Mesenchymal stem cell (in vitro differentiated cells and primary cell): ENCODE measurements at places on chromosomes 16 and 17.

- no peaks in the 10 kb centered on the region for H3K27me3 ChIP-seq
- peaks cover 16% of the 10 kb centered on the region for H3K4me1 ChIP-seq
- peaks cover 20% of the 10 kb centered on the region for H3K36me3 ChIP-seq
- no peak overlapping the region for H3K27ac ChIP-seq
- no peak overlapping the region for H3K4me3 ChIP-seq
Observed at GRCh38 chr17:43810823-43811222, 22.1 kb downstream of the MPP3 start.

DNA sequence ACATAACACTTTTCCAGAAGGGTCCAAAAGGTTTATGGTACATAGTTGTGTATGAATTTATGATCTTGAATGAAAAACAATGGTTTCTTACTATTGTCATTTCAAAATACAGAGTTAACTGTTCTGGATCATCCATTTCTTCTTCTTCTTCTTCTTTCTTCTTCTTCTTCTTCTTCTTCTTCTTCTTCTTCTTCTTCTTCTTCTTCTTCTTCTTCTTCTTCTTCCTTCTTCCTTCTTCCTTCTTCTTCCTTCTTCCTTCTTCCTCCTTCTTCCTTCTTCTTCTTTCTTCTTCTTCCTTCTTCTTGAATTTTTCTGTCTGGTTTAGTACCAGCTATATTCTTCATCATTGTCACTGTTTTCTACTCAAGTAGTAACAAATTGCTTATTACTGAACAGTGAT lies 47.8 kb downstream of the TNRC6C start:
- H3K4me3 ChIP-seq = no peak overlapping the region
- no peaks in the 10 kb centered on the region for H3K27me3 ChIP-seq
- H3K36me3 ChIP-seq = no peaks in the 10 kb centered on the region
- H3K27ac ChIP-seq = no peak overlapping the region

GRCh38 chr17:83183951-83184506 lies 104.6 kb downstream of the METRNL start:
- no peak for DNase-seq
- H3K36me3 ChIP-seq = no peaks in the 10 kb centered on the region

DNA sequence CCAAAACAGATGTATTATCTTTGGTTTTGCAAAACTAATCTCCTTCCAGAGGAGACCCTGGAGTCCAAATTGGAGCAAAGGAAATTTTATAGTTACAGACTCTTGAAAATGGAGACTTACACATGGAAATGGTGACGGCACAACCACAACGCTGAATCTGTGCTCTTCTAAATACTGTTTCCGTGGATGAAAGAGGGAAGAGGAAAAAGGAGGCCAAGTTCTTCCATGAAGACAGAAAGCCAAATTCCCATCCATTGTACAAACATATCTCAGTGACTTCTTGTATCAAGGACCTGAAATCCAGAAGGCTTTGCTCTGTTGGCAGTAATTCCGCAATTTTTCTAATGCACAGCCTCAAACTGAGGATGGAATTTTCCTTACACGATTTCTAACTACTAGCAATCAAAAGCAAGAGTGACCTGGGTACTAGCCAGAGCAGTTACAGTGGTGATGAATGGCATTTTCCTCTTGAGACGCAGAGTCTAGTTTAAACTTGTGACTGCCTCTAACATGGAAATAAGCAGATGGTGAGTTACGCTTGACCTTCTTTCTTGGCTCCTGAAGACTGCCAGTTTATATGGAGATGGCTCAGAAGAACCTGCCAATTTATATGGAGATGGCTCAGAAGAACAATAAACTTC lies 38.5 kb downstream of the VPS53 start:
- H3K4me1 ChIP-seq = peaks cover 3% of the 10 kb centered on the region
- no peak overlapping the region for H3K27ac ChIP-seq
- H3K4me3 ChIP-seq = no peak overlapping the region
- peaks cover 23% of the 10 kb centered on the region for H3K36me3 ChIP-seq
- H3K27me3 ChIP-seq = no peaks in the 10 kb centered on the region

- no peak for DNase-seq
- H3K27ac ChIP-seq = no peak overlapping the region
- H3K36me3 ChIP-seq = peaks cover 3% of the 10 kb centered on the region
- H3K4me3 ChIP-seq = no peak overlapping the region
- peaks cover 12% of the 10 kb centered on the region for H3K4me1 ChIP-seq
- no peaks in the 10 kb centered on the region for H3K27me3 ChIP-seq
Observed at GRCh38 chr16:88665148-88665547, 2.3 kb upstream of the MVD start.

DNA sequence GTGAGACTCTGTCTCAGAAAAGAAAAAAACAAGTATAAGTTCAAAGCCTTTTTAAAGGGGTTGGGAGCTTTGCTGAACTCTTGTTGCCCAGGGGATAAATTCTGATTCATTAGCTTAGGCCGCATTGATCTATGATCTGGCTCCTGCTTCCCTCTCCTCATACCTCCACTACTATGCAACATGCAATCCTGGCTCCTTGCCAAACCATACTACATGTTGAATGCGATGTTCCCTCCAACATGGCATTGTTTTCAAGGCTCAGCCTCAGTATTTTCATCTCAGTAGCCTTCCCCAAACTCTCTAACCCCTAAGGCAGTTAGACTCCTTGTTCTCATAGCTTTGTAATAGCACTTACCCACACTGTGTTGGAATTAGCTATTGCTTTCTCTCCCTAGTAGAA lies 6.2 kb downstream of the REXO5 start:
- H3K36me3 ChIP-seq = peaks cover 28% of the 10 kb centered on the region
- DNase-seq = no peak
- H3K4me1 ChIP-seq = peaks cover 2% of the 10 kb centered on the region
- no peak overlapping the region for H3K27ac ChIP-seq
- H3K27me3 ChIP-seq = no peaks in the 10 kb centered on the region

GRCh38 chr16:57720142-57720575 lies 15.4 kb upstream of the KATNB1 start:
- H3K4me3 ChIP-seq = no peak overlapping the region
- H3K36me3 ChIP-seq = no peaks in the 10 kb centered on the region
- H3K27me3 ChIP-seq = no peaks in the 10 kb centered on the region
- no peaks in the 10 kb centered on the region for H3K4me1 ChIP-seq
- H3K27ac ChIP-seq = no peak overlapping the region

DNA sequence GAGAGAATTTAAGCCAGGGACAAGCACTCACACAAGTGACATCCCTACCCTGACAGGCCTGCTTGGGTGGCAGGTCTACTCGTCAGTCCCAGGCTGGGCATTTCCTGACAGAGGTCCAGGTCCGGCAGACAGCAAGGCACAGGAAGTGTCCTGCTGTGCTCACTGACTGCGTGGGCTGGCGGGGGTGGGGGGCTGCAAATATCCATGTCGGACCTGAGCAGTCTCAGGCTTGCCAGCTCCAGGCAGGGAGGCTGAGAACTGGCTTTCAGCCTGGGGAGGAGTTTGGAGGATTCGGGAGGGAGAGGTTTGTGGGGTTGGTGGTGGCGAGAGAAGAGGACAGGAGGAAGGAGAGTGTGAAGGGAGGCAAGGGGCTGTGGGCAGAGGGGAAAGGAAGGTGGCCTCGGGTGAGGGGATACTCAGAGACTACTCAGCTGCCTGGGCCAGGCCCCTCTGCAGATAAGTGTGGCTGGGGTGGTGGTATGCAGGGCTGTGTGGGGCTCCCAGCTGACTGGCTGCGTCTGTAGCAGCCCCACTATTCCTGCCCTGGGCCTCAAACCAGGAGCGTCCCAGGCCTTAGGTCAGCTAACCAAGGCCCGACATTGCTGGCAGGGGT lies 7.8 kb downstream of the HIC1 start:
- peaks cover 63% of the 10 kb centered on the region for H3K36me3 ChIP-seq
- peaks cover 64% of the 10 kb centered on the region for H3K4me1 ChIP-seq
- H3K27me3 ChIP-seq = no peaks in the 10 kb centered on the region
- DNase-seq = peak; percentile 73
- H3K4me3 ChIP-seq = no peak overlapping the region
- H3K27ac ChIP-seq = peak overlapping the region; percentile 92

- H3K27ac ChIP-seq = no peak overlapping the region
- no peaks in the 10 kb centered on the region for H3K4me1 ChIP-seq
- H3K36me3 ChIP-seq = no peaks in the 10 kb centered on the region
- H3K4me3 ChIP-seq = no peak overlapping the region
- no peak for DNase-seq
Observed at GRCh38 chr17:58304750-58305486, 23.7 kb downstream of the TSPOAP1 start.

- H3K4me1 ChIP-seq = peaks cover 14% of the 10 kb centered on the region
- no peak overlapping the region for H3K4me3 ChIP-seq
- DNase-seq = no peak
- H3K27me3 ChIP-seq = no peaks in the 10 kb centered on the region
- no peaks in the 10 kb centered on the region for H3K36me3 ChIP-seq
Observed at GRCh38 chr16:51542981-51543815, 392.1 kb upstream of the SALL1 start.

GRCh38 chr17:27224526-27225315 lies 69.2 kb upstream of the WSB1 start:
- peaks cover 2% of the 10 kb centered on the region for H3K4me1 ChIP-seq
- H3K4me3 ChIP-seq = no peak overlapping the region
- no peak overlapping the region for H3K27ac ChIP-seq
- H3K27me3 ChIP-seq = no peaks in the 10 kb centered on the region
- DNase-seq = peak; percentile 33

- no peak overlapping the region for H3K4me3 ChIP-seq
- DNase-seq = peak; percentile 59
- peaks cover 35% of the 10 kb centered on the region for H3K27me3 ChIP-seq
- H3K36me3 ChIP-seq = no peaks in the 10 kb centered on the region
Observed at GRCh38 chr16:55944377-55944802, 69.2 kb upstream of the CES5A start.

DNA sequence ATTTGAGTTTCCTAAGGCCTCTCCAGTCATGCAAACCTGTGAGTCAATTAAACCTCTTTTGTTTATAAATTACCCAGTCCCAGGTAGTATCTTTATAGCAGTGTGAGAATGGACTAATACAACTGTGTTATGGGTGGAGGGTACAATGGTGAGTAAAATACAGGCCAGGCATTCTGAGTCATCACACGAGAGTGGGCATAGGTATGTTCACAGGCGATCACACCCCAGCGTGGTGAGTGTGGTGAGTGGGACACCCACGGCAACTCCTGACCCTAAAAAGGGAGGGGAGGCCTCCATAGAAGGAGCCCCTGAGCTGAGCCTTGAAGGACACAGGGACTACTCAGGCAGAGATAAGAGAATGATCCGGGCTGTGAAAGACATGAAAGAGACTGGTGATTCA lies 22.6 kb upstream of the MAPT start:
- peaks cover 50% of the 10 kb centered on the region for H3K27me3 ChIP-seq
- DNase-seq = no peak
- no peak overlapping the region for H3K4me3 ChIP-seq
- no peak overlapping the region for H3K27ac ChIP-seq
- no peaks in the 10 kb centered on the region for H3K4me1 ChIP-seq
- no peaks in the 10 kb centered on the region for H3K36me3 ChIP-seq

GRCh38 chr17:82846061-82846691 lies 6.4 kb upstream of the ZNF750 start:
- H3K27me3 ChIP-seq = no peaks in the 10 kb centered on the region
- H3K36me3 ChIP-seq = no peaks in the 10 kb centered on the region
- H3K4me3 ChIP-seq = no peak overlapping the region

DNA sequence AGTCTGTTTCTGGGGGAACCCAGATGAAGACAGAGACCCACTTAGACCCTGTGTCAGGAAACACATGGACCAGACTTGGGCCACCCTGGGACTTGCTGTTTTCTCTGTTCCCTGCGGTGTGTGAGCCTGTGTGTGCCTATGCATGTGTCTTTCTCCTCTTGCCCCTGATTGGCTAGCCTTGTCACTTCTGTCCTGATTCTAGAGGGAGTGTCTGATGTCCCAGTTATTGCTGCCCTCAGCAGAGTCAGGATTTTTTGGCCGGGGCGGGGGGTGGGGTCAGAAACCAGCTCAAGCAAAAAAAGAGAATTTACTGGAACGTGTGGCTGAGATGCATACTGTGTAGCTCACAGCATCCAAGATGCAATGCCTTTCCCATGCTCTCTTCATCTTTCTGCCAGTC lies 30.5 kb downstream of the PLCG2 start:
- DNase-seq = no peak
- no peak overlapping the region for H3K27ac ChIP-seq
- H3K27me3 ChIP-seq = peaks cover 7% of the 10 kb centered on the region
- no peaks in the 10 kb centered on the region for H3K4me1 ChIP-seq

DNA sequence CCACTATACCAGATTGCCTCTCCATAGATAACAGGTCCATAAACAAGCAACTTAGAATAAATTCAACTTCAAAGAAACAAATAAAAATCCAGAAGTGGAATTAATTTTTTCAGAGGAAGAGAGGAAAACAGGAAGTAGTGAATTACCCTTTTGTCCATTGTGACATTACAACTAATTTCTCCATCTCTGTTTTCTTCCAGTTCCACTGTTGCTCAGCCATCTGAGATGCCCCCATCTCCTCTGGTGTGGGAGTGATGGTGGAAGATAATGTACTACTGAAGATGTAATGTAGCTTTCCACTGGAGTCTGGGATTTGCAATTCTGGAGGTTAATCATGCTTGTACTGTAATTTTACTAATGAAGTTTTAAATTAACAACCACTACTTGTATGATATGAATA lies 124.6 kb upstream of the TMEM97 start:
- no peak overlapping the region for H3K27ac ChIP-seq
- H3K4me3 ChIP-seq = no peak overlapping the region
- H3K4me1 ChIP-seq = no peaks in the 10 kb centered on the region
- peaks cover 20% of the 10 kb centered on the region for H3K36me3 ChIP-seq
- no peaks in the 10 kb centered on the region for H3K27me3 ChIP-seq

DNA sequence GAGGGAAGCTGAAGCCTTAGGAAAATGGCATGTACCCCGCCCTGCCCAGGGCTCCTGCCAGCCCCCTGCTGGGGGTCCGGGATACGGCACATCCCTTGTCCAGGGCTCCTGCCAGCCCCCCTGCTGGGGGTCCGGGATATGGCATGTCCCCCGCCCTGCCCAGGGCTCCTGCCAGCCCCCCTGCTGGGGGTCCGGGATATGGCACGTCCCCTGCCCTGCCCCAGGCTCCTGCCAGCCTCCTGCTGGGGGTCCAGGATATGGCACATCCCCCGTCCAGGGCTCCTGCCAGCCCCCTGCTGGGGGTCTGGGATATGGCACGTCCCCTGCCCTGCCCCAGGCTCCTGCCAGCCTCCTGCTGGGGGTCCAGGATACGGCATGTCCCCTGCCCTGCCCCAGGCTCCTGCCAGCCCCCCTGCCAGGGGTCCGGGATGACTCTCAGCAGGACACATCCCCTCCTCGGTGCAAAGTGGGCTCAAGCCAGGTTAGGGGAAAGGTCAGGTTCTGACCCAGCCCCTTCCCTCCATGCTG lies 43.2 kb downstream of the RPH3AL start:
- H3K27ac ChIP-seq = no peak overlapping the region
- DNase-seq = peak; percentile 46
- H3K4me1 ChIP-seq = peaks cover 21% of the 10 kb centered on the region
- no peaks in the 10 kb centered on the region for H3K27me3 ChIP-seq
- H3K4me3 ChIP-seq = no peak overlapping the region
- H3K36me3 ChIP-seq = peaks cover 21% of the 10 kb centered on the region

- peaks cover 40% of the 10 kb centered on the region for H3K27me3 ChIP-seq
- peaks cover 21% of the 10 kb centered on the region for H3K4me1 ChIP-seq
- no peak for DNase-seq
- H3K27ac ChIP-seq = no peak overlapping the region
- no peaks in the 10 kb centered on the region for H3K36me3 ChIP-seq
Observed at GRCh38 chr17:4594931-4595684, 10.8 kb downstream of the SMTNL2 start.

- no peak for DNase-seq
- H3K4me3 ChIP-seq = no peak overlapping the region
- H3K27me3 ChIP-seq = peaks cover 50% of the 10 kb centered on the region
- peaks cover 8% of the 10 kb centered on the region for H3K36me3 ChIP-seq
Observed at GRCh38 chr16:3051494-3051893, 5.1 kb downstream of the MMP25 start.
